ENCODE measurements at places on chromosomes 1 and 21.
A peak's percentile ranks its signal among the peaks of the same experiment; 100 is the strongest.

DNA sequence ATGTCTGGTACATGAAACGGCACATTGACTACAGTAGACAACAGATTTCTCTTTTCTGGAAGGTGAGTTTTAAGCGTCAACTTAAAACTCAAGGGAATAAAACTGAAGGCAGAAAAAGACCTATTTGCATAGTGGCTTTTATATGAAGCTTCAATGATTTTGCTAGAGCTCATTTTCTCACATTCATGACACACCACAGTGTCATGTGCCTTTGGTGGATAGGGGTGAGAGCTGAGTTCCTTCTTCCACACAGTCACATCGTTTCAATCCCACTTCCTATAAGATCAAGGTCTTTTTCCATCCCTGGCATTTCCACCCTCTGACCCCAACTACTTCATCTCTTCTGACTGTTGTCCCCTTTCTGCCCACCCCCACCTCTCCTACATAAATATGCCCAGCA lies 31.0 kb downstream of the IL12RB2 start:
- peak; percentile 35 for DNase-seq

GRCh38 chr1:71921935-71922559 lies 360.3 kb downstream of the NEGR1 start:
- no peak for DNase-seq

DNA sequence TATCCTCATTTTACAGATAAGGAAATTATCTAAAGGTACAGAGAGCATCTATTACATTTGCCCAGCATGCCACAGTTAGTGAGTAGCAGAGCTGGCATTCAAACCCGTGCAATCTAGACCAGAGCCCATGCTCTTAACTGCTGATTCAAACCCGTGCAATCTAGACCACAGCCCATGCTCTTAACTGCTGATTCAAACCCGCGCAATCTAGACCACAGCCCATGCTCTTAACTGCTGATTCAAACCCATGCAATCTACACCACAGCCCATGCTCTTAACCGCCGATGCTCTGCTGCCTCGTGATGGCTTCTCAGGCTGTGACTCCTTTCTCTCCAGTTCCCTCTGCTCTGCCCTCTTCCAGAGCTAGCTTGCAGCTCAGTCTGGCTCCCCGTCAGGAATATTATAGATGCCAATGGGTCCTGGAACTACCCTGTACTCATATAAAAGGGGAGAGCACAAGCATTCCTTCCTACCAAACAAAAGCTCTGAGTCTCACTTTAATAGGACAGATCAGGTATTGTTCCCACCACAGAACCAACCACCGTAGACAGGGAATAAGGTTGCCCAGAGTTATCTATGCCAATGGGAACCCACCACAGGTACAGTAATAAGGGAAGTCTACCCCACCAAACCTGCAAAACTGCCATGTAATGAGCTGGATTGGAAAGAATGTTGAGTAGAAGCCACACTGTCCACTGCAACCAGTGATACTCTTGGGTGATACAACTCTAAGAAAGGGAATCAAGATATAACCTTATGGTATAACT lies 78.4 kb downstream of the SMYD3 start:
- peak; percentile 100 for DNase-seq

- no peak for DNase-seq
Measured at GRCh38 chr1:184531296-184531695, 144.5 kb downstream of the C1orf21 start.

- DNase-seq, result no peak
Measured at GRCh38 chr1:187517546-187517945, 688.8 kb downstream of the PLA2G4A start.

DNA sequence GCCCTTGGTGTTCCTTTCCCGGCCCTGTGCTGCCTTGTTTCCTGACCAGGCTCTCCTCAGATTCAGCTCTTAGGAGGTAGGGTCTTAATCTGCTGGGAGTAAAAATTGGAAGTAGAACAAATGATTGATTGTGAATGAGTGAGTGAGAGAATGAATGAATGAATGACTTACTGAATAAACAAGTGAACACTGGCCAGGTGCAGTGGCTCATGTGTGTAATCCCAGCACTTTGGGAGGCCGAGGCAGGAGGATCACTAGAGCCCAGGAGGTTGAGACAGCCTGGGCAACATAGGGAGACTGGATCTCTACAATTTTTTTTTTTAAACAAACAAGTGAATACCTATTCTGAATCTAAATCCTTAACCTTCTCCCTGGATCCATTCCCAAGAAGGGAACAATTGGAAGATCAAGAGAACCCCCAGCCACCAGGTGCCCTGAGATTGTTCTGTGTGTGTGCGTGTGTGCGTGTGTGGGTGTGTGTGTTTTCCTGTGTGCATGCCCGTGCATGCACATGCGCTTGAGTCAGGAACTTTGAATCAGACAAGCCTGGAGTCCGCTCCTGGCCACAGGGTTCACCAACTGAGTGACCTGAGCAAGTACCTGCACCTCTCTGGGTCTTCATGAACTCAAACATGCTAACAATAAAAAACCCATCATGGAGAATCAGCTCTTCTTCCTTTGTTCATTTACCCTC lies 24.3 kb upstream of the CITED4 start:
- DNase-seq, result no peak

DNA sequence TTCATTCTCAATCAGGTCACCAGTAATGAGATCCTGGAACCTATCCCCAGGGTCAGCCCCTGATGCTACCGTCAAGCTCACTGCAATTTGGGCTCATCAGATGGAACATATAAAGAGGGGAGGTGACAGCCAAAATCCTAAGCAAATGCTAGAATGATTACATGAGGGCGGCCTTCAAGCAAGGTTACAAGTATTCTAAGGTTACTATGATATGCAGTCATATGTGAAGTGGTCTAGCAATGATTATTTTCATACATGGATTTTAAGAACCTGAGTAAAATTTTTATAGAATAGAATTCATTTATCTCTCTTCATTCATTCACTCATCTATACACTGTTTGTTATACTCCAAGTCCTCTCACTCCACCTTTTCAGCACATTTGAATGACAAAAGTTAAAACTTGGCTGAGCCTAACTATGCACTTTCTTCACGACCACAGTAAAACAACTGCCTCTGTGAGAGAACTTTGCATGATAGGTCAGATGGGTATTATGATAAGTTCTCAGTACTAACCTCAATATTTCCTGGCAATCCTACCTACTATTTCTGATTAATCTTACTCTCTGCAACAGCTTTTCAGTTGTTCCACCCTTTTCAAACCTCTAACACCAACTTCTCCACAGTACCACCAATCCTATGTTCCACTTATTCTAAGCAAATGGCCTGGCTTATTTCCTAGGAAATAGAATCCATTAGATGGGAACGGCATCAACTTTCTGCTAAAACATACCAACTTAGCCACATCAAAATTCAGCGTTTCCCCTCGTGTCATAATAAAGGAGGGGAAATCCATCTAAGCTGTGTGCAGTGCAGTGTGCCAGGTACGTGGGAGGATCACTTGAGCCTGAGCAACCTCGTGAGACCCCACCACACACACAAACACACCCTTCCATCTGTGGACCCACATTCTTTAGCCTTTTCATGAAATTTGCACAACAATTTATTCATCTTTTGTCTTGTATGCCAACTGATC lies 32.0 kb downstream of the LHX9 start:
- DNase-seq, result no peak

- DNase-seq, result no peak
Measured at GRCh38 chr1:22282364-22282995, 139.6 kb upstream of the WNT4 start.

GRCh38 chr1:159755451-159756007 lies 25.2 kb upstream of the DUSP23 start:
- no peak for DNase-seq

DNA sequence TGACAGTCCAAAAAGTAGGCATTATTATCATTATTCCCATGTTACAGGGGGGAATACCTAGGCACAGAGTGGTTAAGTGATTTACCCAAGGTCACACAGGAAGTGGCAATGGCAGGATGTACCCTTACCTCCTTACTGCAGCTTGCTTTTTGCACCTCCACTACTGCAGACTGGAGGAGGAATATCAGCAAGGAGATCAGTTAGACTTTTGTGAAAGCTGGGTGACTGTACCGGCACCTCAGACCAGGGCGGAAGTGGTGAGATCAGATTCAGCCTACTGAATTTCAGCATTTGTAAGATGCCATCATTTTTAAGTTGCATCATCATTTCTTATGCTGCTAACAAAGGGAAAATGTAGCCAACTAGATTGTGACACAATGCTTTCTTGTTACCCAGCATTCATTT lies 4.5 kb downstream of the ADARB1 start:
- DNase-seq, result peak; percentile 94

GRCh38 chr1:69451196-69451595 lies 116.5 kb upstream of the LRRC7 start:
- DNase-seq, result no peak

GRCh38 chr1:56074007-56074651 lies 505.2 kb downstream of the PLPP3 start:
- no peak for DNase-seq

DNA sequence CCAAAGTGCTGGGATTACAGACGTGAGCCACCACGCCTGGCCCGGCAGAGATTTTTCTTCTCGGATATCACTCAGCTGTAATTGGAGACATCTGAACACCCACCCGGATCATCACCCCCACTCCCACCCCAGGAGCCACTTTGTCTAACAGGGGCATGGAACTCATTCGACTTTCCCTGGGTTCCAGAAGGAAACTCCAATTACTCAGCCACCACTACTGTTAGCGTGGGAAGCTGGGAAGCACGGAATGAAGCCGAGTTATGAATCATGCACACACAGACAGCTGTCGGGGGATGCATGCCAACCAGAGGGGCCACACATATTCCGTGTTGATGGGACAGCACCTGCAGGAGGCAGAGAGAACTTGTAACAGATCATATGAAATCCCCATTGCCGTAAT lies 85.2 kb downstream of the HLCS start:
- DNase-seq, result peak; percentile 87

GRCh38 chr1:98458511-98459485 lies 202.7 kb upstream of the SNX7 start:
- DNase-seq, result no peak

DNA sequence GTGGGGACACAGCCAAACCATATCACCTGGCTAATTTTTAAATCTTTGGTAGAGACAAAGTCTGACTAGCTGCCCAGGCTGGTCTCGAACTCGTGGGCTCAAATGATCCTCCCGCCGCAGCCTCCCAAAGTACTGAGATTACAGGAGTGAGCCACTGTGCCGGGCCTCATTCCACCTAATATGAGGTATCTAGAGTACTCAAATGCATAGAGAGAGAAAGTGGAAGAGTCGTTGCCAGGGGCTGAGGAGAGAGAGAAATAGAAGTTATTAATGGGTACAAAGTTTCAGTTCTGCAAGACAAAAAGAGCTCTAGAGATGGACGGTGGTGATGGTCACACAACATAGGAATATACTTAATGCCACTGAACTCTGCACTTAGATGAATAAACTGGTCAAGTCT lies 119.6 kb downstream of the TOMM20 start:
- no peak for DNase-seq

Data from ELR (cell line).